ENCODE measurements at places on chromosomes 5 and 9.

DNA sequence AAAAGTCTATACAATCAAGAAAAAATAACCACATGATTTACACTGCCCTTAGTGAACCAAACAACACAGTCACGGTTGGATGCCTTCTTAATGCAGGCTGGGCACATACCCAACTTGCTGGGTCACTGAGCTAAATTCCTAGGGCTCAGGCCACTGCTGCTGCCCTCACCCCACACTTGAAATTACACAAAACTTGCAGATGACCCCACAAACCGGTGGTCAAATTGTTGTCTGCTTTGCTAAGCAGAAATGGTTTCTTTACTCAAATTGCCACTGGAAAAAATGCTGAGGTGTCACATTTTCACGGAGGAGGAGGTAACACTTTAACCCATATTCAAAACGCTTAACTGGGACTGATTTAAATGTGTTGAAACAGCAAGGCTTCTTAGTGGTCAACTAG, 62.4 kb downstream of the HMHB1 start:
- DNase-seq = no peak

- DNase-seq = peak; percentile 73
Observed at GRCh38 chr9:18256568-18256967, 217.4 kb upstream of the ADAMTSL1 start.

DNA sequence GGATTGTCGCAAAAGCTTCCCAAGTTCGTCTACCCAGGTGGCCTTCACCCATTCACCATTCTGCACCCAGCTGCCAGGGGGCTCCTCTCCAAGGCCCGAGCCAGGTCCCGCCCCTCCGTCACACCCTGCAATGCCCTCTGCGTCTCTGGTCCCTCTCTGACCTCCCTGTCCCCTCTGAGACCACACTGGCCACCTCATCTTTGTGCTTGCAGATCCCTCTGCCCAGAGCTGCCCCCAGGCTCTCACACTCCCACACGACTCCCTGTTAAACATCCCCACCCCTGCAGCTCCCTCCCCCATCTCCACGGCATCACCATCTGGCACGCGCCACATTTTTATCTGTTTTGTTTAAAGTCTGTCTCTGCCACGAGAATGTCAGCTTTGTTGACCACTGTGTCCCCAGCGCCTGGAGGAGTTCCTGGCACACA, 243.6 kb downstream of the PBX3 start:
- DNase-seq = no peak

GRCh38 chr5:17400724-17401469, 97.1 kb upstream of the TAF11L2 start:
- no peak for DNase-seq

GRCh38 chr5:3222924-3223323, 372.7 kb upstream of the IRX1 start:
- no peak for DNase-seq

DNA sequence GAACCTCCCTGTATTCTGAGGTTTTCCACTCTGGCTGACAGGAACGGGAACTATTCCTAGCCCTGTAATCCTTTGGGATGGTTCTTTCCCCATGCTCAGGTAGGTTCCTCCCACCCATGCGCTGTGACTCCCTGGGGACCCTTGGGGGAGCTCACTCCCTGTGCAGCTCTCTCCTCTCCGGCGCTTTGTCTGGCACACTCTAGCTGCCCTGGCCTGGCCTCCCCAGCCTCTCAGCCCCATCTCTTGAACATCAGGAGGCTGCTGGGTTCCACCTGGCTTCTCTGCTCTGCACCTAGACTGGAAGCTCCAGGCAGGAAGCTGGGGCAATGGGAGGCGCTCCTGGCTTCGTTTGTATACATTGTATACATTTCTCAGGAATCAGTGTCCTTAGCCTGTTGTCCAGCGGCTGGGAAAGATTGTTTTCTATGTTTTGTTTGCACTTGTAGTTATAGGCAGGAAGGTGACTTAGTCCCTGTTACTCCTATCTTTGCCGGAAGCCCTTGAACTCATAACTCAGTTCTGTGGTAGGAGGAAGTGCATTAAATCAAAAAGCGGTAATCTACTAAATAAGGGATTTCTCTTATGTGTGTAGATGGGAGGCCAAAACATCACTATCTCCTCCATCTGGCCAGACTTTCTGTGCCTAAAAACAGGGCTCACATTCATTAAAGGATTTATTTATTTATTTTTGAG, 20.4 kb downstream of the SLC25A25 start:
- DNase-seq = no peak

- DNase-seq = no peak
Observed at GRCh38 chr9:123359546-123359945, 3.5 kb downstream of the CRB2 start.

DNA sequence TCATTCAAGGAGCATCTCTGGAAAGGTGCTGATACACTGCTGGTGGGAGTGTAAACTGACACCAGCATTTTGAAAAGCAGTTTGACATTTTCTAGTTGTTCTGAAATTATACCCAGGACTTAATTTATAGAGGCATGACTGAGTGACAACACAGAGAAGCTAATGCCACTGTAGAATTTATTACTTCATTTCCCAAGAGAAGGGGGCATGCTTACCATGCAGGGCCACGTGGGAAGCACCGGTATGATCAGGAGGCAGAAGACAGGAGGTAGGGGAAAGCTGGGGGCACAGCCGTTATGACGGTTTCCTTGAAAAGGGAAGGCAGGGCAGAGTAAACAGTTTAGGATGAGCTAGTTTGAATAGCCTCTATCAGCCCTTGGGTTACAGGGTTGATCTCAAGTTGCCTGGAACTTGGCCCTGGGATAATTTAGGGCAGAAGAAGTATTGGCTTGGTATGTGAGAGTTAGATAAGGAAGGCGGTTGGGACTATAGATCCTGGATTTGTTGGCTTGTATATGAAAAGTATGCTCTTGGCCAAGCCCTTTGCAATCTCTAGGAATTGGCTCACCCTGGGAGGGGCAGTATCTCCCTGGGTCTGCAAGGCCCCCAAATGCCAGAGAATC, 305.7 kb downstream of the ENC1 start:
- DNase-seq = no peak

GRCh38 chr5:67163231-67163756, 33.3 kb downstream of the CD180 start:
- DNase-seq = no peak

DNA sequence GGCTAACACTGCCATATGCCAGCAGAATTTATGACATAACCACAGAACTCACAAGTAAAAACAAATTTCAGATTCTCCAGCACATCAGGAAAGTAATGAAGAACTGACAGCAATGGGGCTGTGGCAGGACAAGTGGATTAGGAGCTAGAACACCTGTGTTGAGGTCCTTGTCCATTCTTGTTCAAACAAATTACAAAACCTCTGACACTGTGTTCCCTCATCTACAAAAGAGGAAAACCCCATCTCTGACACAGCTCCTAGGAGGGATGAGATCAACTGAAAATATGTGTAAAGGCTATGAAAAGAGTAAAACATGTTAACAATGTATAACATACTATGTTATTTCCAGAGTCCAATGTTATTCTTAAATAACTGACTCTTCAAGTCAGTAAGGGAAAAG, 23.5 kb downstream of the ELP1 start:
- DNase-seq = no peak

GRCh38 chr9:127223266-127223665, 41.3 kb upstream of the GARNL3 start:
- no peak for DNase-seq

GRCh38 chr9:98810102-98810842, 2.8 kb downstream of the GALNT12 start:
- no peak for DNase-seq

DNA sequence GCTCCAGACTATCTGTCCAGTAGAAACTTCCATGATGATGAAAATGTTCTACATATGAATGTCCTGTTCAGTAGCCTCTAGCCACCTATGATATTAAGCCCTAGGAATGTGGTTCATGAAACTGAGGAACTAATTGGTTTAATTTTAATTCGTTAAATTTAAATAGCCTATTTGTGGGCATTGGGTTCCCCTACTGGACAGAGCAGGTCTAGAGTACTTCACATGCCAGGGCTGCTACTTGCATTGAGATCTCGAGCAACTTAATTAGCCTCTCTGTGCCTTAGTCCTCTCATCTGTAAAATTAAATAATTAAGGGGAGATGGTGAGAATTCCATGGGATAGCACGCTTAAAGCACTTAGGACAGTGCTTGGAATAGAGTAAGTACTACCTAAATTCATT, 160.0 kb downstream of the PAPPA start:
- no peak for DNase-seq

DNA sequence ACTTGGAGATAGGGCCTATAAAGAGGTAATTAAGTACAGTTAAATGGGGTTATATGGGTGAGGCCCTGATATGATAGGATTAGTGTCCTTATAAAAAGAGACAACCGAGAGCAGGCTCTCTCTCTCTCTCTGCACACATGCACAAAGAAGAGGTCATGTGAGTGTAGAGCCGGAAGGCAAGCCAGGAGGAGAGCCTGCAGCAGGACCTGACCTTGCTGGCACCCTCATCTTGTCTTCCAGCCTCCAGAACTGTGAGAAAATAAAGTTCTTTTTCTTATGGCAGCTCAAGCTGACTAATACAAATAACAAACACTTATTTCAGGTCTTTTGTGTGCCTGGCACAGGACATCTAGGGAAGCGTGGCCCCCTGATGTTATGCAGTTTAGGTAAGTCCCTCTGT, 62.1 kb downstream of the ARHGAP26 start:
- no peak for DNase-seq

DNA sequence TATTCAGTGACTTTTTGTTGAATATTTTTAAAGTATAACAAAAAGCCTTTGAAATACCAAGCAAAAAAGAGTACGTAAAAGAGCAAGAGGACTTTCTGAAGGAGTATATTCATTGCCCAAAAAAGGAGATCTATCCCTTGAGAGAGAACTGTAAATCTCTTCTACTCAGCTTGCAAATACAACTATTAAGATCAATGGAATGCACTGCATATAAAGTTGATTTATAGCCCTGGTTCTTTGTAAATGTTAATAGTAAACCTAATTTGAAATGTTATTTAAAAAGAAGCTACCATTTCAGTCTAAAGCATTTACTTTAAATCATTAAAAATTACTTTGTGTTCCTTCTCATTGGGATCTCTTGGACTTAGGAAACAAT, 168.1 kb downstream of the PDE4D start:
- DNase-seq = no peak

DNA sequence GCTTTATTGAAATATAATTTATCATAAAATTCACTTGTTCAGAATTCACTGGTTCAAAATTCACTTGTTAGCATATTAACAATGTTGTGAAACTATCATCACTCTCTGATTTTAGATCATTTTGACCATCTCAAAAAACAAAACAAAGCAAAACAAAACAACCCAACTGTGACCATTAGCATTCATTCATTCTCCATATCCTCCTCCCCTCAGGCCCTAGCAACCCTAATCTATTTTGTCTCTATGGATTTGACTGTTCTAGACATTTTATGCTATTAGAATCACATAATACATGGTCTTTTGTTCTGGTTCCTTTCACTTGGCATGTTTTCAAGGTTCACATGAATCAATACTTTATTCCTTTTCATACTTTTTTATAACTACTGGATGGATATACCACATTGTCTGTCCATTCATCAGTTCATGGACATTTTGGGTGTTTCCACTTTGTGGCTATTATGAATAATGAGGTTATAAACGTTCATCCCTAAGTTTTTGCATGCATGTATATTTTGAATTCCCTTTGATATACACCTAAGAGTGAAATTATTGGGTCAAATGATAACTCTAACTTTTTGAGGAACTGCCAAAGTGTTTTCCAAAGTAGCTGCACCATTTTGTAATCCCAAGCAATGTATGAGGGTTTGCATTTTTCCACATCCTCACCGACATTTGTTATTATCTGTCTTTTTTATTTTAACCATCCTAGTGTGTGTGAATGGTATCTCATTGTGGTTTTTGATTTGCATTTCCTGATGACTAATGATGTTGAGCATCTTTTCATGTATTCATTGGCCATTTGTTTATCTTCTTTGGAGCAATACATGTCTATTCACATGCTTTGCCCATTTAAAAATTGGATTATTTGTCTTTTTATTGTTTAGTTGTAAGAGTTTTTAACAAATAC, 304.1 kb downstream of the SH3GL2 start:
- no peak for DNase-seq

DNA sequence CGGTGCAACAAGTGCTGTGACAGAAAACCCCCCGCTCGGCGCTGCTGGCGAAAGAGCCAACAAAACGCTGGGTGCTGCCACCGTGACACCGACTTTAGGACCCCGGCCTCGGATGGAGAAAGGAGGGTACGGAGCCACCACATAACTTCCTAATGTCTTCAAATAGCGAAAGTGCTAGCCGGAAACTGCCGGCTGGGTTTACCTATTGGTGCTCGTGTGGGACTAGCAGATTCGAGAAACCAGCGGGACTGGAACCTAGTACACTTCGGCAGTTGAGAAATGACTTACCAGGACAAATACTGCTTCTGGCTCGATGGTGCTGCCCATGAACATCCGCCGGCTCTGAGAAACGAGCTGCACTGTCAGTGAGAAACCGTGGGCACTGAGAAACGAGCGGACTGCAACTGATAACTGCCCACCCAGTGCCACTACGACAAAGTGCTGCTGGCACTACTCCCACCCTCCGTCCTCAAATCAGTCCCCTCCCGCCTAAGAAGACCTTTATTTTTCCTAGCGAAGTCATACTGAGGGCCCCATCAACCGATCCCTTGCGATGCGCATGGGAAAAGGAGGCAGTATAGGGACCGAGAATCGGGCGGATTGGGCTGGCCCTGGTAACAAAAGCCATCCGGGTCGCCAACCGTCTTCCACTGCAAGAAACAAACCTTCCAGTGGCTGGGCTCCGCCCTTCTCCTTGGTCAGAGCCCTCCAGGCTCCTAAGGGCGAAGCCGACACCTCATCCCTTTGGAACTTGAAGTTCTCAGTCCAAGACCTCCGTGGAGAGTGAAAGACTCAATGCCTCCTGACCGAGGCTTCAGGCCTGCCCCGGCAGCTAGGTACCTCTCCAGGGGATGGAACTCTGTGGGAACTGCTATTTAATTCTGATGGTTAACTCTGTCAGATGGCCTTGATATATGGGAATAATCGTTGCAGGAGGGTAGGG, 27.0 kb upstream of the ANXA2R start:
- DNase-seq = peak; percentile 96

- no peak for DNase-seq
Observed at GRCh38 chr5:174293006-174293405, 247.5 kb downstream of the NSG2 start.

Data from NCI-H748 treated with DMSO at 0.1 percent for 48 hours (cell line).